ENCODE measurements at places on chromosomes 11 and 22.

DNA sequence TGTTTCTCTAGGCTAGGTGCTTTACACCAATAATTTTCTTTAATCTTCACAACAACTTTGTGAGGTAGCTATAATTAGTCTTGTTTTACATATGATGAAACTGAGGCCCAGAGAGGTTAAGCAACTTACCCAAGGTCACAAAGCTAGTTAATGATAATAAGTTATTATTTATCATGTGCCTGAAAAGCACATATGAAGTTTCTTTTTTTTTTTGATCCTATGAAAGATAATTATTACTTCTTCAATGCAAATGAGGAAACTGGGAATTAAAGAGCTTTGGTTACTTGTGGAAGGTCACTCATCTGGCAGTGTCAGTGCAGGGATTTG is 22.8 kb downstream of the STIM1 start:
- DNase-seq: no peak

DNA sequence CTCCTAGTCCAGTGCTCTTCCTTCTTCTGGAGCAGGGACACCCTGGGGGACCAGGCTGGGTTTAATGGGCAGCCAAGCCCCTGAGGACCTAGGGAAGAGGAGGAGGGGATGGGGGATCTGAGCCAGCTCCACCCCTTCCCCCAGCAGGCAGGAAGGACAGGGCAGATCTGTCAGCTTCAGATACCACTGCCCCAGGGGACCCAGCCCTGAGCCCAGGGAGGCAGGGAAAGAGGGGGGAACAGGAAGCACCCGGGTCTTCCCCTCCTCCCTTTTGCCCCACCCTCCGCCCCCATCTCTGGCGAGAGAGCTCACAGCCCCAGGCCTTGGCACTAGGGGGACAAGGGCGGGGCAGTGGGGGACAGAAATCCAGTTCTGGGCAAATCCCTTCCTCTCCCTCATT is 11.7 kb upstream of the SOX10 start:
- no peak for DNase-seq

DNA sequence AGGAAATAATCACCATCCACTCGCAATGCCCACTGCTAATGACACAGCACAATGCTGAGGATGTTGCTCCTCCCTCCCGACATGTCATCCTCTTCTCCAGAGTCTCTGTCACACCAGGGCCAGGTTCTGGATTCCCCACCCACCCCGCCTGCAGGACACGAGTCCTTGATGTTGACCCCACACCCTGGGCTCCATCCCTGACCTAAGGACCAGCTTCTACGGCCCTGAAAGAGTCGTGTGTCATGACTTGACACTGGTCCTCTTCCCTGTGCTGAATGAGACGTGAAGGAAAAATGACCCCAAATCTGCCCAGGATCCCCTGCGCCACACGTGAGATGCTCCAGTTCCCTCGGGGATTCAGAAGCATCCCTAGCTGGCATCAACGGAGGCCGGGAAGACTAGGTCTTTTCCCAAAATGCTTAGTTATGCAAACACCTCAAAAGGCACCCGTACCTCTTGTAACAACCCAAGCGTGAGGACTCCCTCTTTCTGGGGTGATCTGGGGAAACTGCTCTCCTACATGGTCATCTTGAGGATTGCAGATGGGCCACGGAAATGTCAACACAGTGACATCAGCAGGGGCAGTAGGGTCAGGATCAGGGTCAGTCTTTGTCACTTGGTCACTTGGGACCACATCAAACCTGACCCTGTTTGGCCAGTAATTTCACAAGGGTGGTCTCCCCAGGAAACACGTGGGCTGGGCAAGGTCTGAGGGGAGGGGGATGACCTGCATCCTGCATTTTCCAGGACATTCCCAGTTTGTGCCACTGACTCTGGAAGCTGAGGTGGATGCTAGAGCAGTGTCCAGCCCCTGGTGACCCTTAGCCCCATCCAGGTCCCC is 42.0 kb downstream of the IGLL5 start:
- DNase-seq: no peak

DNA sequence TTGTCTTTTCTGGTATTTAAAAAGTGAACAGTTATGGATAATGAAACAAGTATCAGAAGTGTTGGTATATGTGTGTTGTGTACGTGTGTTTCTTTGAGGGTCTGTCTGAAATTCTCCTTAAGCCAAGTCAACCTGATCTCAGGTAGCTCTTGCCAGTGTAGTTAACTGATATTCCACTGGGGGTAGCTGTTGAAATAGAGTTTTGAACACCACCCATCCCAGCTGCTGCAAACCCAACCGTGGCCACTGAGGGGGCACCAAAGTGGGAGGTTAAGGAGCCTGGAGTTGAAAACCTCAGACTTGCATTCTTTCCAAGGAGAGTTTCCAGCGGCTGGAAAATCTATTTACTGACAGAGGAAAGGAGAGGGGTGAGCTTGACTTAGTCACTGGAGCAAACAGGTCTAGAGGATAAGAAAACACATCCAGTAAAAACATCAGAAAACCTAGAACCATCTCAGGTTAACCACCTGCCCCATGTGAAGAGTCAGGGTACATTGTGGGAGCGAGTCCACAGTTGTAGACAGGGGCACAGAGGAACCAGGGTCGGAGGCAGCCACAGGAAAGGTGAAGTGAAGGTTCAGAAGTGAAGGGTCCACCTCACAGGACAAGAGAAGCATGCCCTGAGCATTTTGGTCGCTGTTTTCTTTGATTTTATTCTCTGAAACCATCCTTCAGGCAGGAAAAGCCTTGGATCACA is 8.8 kb upstream of the CUL5 start:
- no peak for DNase-seq

GRCh38 chr11:96191752-96192151 is 151.2 kb downstream of the MAML2 start:
- no peak for DNase-seq

GRCh38 chr11:108213784-108214183 is 8.7 kb downstream of the NPAT start:
- DNase-seq: no peak

Measured in stimulated activated CD8-positive, alpha-beta memory T cell treated with anti-CD3 and anti-CD28 coated beads, Interleukin-7, amount 100 ng/mL, for 1 hour (primary cell).